A673 (cell line): ENCODE measurements at places on chromosomes 6 and 20. TPM values are rescaled to one million over a fixed set of nuclear protein-coding genes. Genes with fewer than 3 reads are reported as not detected.

DNA sequence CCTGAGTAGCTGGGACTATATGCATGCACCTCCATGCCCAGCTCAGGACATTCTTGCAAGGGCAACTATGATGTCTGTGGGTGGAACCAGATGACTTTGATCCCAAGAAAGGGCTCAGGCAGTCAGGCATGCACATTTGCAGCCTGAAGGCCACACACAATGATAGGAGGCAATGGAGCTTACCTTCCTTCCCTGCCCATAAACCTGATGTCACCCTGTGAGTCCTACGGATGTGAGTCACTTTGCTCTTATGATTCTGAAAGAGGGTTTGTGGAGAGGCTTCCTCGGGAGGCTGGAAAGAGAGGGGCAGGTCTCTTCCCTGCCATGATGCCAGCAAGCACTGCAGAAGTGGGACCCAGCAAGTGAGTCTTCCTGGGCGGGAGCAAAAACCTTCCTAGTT is 202.4 kb downstream of the LY86 start:
- no peak for DNase-seq

GRCh38 chr6:78810146-78810545 is 57.2 kb upstream of the IRAK1BP1 start:
- DNase-seq = peak; percentile 45

DNA sequence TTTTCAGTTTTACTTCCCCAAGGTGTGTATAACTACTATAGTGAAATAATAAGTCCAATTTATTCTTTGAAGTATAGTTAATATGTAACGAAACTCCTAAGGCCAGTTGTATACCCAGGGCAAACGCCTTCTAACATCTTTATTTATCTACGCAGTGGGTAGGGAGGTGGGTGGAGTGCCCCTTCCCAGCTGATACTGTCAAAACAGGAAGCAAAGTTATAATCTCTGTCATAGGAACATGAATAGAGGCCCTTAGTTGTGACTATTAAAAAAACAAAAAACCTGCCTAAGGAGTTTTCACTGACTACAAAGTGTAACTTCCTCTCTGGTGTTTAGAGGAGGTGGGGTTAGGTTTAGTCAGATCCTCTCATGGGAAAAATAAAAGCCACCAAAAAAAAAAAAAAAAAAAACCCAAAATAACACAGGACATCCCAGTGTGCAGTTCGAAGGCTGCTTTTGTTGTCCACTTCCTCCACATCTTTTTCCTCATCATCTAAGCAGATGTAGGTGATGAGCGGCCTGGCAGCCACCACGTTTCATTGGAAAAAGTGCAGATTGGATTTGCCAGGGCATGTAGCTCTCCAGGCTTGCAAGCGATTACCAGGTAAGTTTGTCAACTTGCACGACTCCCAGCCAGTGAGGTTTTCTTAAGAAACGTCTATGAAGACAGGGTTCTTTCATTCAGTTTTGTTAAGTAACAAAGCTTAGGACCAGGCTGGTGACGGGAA is 58.7 kb downstream of the UTRN start:
- peak; percentile 83 for DNase-seq

- peak; percentile 85 for DNase-seq
Measured at GRCh38 chr20:50085481-50086365, 27.2 kb downstream of the UBE2V1 start.

GRCh38 chr6:44025226-44025625 is 102.0 kb downstream of the MRPL14 start:
- DNase-seq = no peak

- DNase-seq = no peak
Measured at GRCh38 chr20:8749101-8749500, 319.8 kb upstream of the PLCB4 start.

GRCh38 chr20:24316731-24317130 is 152.7 kb upstream of the SYNDIG1 start:
- DNase-seq = no peak

Gene PTPRK
- total RNA-seq = 77.3 and 97.5 TPM in 2 replicates

Gene PLCB4
- total RNA-seq = 4.7 and 6.2 TPM in 2 replicates

Gene CABLES2
- total RNA-seq = 11.8 and 14.1 TPM in 2 replicates

Gene RBPJL
- total RNA-seq = not detected in 2 replicates

Gene SUPT3H
- 10.8 and 14.2 TPM in 2 replicates for total RNA-seq
